Mucosa of descending colon (tissue), 3 donors: ENCODE measurements at places on chromosomes 3 and 15.

DNA sequence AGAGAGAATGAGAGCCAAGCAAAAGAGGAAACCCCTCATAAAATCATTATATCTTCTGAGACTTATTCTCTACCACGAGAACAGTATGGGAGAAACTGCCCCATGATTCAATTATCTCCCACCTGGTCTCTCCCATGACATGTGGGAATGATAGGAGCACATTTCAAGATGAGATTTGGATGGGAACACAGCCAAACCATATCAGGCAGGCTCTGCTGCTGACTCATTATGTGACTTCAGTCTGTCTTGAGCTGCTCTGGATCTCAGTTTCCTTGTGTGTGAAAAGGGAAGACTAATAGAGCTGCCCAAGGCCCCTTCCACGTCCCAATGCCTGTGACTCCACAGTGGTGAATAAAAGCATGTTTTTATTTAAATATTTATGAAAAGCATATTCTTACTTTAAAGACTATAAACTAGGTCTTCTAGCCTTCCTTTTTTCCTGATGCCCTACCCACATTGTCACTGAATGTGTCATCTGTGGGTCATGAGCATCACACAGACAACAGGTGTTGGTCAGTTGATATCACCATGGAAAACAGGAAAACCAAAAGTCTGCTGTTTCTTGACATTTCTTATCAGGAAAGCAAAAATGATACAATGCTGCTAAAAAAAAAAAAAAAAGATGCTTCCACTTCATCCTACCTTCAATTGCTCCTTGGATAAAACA is 96.0 kb upstream of the PPP2R3A start:
- DNase-seq: no peak

DNA sequence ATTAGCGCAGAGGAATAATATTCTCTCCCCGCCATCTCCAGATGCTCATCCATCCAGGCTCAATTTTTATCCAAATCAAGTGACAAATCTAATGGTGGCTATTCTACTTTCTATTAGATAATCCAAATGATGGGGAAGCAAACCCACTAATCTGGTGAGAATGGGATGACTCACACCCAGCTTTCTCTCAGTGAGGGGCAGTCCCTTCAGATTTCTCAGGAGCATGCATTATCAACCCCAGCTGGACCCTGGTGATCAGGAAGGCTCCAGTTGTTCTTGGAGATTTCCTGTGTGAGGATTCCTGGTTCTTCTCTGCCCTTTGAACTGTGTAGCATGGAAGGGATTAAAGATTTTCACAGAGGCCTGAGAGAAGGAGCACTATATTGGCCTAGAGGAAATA is 358.0 kb downstream of the WDR72 start:
- DNase-seq: no peak

- no peak for DNase-seq
Measured at GRCh38 chr3:57169108-57169507, 4.0 kb upstream of the IL17RD start.

DNA sequence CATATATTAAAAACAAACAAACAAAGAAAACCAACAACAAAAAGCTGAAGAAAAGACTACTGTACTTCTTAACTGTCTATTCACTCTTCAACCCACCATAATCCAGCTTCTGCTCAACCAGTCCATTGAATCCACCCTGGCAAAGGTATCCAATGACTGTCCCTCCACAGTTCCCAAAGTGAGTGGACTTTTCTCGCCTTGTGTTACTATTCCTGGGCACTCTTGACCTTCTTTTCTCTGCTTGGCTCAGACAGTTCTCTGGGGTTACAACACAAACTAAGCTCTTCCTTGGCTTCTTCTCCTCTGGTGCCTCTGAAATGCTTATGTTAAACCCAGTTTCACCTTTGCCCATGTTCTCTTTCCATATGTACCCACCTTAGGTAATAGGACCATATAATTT is 420.2 kb downstream of the PLCL2 start:
- no peak for DNase-seq

DNA sequence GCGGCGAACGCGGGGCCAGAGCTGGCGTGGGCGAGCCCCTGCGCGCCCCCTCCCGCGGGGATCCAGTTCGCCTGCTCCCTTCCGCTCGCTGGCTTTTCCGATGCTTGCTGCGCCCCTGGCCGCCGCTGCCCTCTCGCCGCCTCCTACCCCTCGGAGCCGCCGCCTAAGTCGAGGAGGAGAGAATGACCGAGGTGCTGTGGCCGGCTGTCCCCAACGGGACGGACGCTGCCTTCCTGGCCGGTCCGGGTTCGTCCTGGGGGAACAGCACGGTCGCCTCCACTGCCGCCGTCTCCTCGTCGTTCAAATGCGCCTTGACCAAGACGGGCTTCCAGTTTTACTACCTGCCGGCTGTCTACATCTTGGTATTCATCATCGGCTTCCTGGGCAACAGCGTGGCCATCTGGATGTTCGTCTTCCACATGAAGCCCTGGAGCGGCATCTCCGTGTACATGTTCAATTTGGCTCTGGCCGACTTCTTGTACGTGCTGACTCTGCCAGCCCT is 721 bp downstream of the P2RY1 start:
- no peak for DNase-seq

GRCh38 chr3:165210132-165210531 is 13.9 kb upstream of the SLITRK3 start:
- DNase-seq: no peak

- no peak for DNase-seq
Measured at GRCh38 chr3:176097027-176097426, 1100.3 kb downstream of the TBL1XR1 start.

DNA sequence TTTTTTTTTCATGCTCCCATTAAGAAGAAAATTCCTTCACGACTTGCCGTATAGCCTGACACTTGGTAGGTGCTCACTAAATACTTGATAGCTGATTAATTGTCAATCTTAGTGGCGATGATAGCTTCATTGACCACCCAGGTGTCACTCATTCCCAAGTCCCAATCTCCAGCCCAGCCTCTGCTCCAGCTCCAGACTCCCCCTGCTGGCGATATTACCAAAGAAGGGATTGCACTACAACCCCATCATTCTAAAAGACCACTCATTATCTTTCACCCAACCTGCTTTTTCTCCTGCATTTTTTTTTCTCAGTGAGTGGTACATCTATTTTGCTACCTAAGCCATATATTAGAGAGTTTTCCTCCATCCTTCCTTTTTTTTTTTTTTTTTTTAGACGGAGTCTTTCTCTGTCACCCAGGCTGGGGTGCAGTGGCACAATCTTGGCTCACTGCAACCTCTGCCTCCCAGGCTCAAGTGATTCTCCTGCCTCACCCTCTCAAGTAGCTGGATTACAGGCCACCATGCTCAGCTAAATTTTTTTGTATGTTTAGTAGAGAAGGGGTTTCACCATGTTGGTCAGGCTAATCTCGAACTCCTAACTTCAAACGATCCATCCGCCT is 19.5 kb upstream of the COMMD2 start:
- DNase-seq: peak; percentile 31

- DNase-seq: no peak
Measured at GRCh38 chr3:27340534-27340933, 28.6 kb downstream of the NEK10 start.
